ENCODE measurements at places on chromosomes 6 and 20. TPM values are rescaled to one million over a fixed set of nuclear protein-coding genes. Genes with fewer than 3 reads are reported as not detected.

GRCh38 chr20:6831461-6831860, 64.0 kb downstream of the BMP2 start:
- no peak for DNase-seq

Gene MAP7
- 3.1 TPM for total RNA-seq

DNA sequence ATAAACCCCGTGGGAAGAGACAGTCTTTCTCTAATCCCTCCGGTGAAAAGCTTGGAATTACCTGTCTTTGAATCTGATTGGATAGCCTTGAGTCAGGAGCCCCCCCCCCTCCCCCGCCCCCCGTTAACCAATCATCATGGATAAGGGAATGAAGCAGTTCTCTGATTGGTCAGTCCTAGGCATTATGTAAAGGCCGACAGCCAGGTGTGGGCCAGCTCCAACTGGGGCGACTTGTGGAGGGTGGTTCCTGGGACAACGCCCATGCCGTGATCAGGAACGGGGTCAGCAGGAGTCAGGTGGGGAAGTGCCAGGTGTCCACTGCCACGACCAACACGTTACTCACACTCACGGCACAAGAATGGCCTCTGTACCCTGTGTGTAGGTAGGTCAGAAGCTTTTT, 406.8 kb upstream of the SULF2 start:
- no peak for DNase-seq

GRCh38 chr6:53999088-53999755, 112.0 kb upstream of the MLIP start:
- no peak for DNase-seq
